HT-29 (cell line): ENCODE measurements at places on chromosomes 7 and 10. TPM values are rescaled to one million over a fixed set of nuclear protein-coding genes. Genes with fewer than 3 reads are reported as not detected.

DNA sequence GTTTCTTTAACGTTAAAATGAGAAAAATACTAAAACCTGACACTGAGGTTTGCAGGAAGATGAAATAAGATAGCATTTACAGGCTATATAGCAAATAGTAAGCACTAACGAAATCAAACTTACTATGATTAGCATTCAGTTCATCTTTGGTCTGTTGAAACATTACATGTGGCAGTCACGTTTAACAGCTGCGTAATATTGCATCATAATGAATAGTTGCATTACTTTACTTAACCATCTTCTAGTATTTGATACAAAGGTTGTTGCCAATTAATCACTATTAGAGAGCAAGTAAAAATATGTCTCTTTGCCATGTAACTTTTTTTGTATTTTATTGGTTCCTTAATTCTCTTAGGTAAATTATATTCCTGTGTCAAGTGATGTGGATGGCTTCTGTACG lies 131.8 kb upstream of the GHITM start:
- DNase-seq, result no peak

The ASAH2 gene
- 0.41 and 4.6 TPM in 2 replicates for total RNA-seq

The TMEM270 gene
- total RNA-seq, result not detected in 2 replicates

GRCh38 chr10:112689327-112690072 lies 242.5 kb downstream of the VTI1A start:
- DNase-seq, result peak; percentile 23
